RWPE2 (cell line): ENCODE measurements at places on chromosomes 2 and 18.

DNA sequence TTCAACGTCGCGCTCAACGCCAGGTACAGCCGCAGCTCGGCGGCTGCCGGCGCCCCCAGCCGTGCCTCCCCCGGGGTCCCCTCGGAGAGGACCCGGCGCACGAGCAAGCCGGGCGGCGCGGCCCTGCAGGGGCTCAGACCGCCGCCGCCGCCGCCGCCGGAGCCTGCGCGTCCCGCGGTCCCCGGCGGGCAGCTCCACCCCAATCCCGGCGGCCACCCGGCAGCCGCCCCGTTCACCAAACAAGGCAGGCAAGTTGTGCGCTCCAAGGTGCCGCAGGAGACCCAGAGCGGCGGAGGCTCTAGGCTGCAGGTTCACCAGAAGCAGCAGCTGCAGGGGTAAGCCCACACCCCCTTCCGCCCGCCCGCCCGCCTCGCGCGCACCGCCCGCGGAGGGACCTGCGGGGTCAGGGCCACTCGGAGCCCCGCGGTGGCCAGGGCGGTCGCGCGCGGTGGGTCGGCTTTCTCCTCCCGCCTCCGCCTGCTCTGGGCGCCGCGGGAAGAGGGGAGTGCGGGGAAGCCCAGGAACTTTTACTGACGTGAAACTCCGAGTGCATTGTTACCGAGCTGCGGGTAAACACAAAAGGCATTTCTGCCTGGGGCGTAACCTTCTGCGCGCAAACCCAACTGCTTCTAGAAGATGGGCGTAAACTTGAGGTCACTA is 861 bp downstream of the LTBP1 start:
- peak overlapping the region; percentile 82 for H3K4me3 ChIP-seq
- no peak overlapping the region for H3K27ac ChIP-seq
- H3K4me1 ChIP-seq: no peaks in the 10 kb centered on the region
- H3K36me3 ChIP-seq: no peaks in the 10 kb centered on the region

DNA sequence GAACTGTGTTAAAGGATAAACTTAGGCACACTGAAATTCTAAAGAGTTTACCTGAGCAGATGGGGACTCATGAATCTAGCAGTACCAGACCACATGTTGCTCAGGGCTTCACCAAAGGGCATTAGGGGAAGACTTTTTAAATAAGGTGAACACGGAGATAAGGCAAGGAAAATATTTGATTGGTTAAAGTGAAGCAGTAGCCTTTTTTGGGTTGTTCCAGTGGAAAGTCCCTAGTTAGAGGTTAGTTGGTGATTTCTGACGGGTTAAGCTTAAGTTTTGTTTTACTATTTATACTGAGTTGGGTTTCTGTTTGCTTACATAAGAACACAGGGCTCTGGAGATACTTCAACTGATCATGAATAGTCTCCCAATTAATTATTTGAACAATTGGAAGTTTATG is 722.5 kb downstream of the SOCS6 start:
- H3K27me3 ChIP-seq: no peaks in the 10 kb centered on the region
- no peak overlapping the region for H3K4me3 ChIP-seq
- H3K4me1 ChIP-seq: no peaks in the 10 kb centered on the region
- no peak overlapping the region for H3K27ac ChIP-seq
- no peak for DNase-seq

GRCh38 chr18:13374468-13375301 is 156.1 kb downstream of the LDLRAD4 start:
- no peaks in the 10 kb centered on the region for H3K36me3 ChIP-seq
- no peak overlapping the region for H3K27ac ChIP-seq
- no peak for DNase-seq
- H3K27me3 ChIP-seq: peaks cover 3% of the 10 kb centered on the region
- peaks cover 6% of the 10 kb centered on the region for H3K4me1 ChIP-seq

DNA sequence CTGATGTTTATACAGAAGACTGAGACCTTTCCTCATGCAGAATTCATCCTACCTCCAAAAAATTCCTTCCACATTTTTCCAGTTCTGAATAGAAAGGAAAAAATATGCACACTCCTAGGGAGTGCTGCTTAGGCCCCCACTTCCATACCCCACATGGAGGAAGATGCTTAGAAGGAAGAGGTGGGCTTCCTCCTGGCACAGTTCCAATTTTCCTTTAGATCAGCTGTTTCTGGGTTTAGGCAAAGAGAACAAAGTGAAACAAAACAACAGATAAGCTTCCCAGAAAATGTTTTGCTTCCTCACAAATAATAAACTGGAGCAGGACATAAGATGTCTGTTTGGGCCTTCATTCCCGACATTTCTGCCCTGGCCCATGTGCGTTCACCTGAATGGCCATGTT is 172.6 kb downstream of the PRPF40A start:
- DNase-seq: no peak
- peaks cover 21% of the 10 kb centered on the region for H3K4me1 ChIP-seq
- H3K27me3 ChIP-seq: no peaks in the 10 kb centered on the region
- H3K27ac ChIP-seq: no peak overlapping the region

DNA sequence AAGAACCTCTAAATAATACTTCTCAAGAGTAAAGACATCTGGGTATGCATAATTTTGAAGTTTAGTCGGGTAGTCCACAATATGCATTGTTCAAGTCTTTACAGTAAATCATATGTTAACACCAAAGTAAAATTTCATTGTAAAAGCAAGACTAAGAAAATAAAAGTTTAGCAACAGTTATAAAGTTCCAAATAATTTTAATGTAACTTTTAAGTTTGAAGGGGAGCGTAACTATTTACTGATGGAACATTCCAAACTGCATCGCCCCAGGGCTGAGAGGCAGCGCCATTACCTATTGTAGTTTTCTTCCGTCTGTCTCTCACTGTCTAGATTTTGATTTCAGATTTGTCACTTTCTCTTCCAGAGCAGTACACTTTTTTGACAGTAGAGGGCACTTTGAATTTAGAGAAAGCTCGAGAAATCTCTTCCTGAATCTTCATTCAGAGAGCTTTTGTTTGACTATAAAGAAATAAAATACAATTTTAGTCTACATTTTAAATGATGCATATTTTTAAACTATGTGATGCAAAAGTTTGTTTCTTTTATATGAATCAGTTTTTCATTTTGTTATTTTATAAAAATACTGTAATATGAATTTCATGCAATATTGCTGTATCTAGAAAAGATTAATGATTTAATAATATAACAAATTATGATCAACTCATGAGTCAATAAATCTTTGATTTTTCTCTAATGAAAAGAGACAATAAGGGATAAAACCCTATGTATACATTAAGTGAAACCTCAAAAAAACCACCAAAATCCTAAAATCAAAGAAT is 389.8 kb downstream of the FIGN start:
- no peaks in the 10 kb centered on the region for H3K27me3 ChIP-seq
- no peaks in the 10 kb centered on the region for H3K36me3 ChIP-seq
- no peak overlapping the region for H3K27ac ChIP-seq
- peaks cover 11% of the 10 kb centered on the region for H3K4me1 ChIP-seq

DNA sequence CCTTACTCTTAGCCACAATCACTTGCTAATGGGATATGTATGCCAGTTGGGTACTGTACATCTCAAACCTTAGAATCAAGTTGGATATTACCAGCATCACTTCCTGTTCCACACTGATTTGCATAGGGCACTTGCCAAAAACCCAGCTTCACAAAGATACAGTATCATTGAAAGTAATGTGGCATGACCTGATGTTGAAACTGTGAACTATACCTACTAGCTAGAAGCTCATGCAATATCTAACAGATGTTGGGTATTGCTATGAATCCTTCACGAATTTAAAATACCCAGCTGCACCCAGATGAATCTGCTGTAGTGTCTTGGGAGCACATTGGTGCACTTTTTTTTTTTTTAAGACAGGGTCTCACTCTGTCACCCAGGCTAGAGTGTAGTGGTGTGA is 6.5 kb upstream of the STAMBP start:
- no peak overlapping the region for H3K27ac ChIP-seq
- no peak for DNase-seq
- H3K36me3 ChIP-seq: no peaks in the 10 kb centered on the region

DNA sequence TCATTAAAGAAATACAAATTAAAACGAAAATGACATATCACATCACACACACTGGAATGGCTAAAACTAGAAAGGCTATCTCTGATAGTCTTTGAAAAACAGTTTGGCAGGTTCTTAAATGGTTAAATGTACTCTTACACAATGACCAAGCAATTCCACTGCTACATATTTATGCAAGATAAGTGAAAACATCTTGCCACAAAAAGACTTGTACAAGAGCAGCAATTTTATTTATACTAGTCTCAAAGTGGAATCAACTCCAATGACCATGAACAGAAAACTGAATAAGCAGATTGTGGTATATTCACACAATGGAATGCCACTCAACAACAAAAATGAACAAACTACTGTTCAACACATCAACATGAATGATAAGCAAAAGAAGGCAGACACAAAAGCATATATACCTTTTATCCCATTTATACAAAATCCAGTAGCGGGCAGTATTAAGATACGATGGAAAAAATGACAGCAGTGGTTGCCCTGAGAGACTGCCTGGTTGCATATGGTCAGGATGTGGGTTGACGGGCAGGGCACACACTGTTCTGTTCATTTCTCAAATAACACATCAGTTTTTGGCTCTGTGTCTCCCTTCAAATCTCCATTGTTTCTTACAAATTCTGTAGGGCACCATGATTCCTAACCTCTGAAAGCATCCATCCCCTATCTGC is 25.4 kb downstream of the SP100 start:
- peaks cover 6% of the 10 kb centered on the region for H3K4me1 ChIP-seq
- H3K27me3 ChIP-seq: no peaks in the 10 kb centered on the region
- no peak overlapping the region for H3K27ac ChIP-seq
- DNase-seq: no peak
- peaks cover 33% of the 10 kb centered on the region for H3K36me3 ChIP-seq

- no peak overlapping the region for H3K4me3 ChIP-seq
- no peaks in the 10 kb centered on the region for H3K27me3 ChIP-seq
- peaks cover 47% of the 10 kb centered on the region for H3K4me1 ChIP-seq
These were observed 73.7 kb downstream of the RBMS1 start for GRCh38 chr2:160419776-160420505.

DNA sequence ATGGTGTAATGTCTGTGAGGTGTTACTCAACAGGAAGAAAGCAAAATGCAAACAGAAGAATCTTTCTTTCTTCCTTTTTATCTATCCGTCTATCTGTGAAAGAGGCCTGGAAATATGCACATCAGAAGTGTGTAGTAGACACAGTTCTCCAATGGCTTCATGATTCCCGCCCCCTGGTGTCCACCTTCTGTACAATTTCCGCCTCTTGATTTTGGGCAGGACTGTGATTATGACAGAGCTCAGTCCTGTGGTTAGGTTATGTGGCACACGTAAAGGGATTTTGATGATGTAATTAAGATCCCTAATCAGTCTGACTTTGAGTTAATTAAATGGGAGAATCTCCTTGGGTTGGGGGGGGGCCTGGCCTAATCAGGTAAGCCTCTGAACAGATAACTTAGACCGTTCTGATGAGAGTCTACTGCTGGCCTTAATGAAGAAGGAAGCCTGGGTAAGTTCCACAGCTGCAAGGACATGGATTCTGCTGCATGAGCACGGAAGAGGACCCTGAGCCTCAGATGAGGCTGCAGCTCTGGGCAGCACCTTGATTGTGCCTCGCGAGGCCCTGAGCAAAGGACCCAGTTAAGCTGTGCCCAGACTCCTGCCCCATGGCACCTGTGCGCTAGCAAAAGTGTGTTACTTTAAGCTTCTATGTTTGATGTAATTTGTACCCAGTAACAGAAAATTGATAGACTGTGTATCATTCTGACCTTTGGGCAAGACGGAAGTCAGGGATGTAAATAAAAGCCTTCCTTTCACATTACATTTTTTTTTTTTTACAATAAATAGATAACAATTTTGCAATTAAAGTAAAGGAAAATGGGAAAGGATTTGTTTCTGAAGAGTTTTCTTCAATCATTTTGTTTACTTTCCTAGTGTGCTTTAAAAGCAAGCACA is 11.3 kb upstream of the KCNF1 start:
- H3K36me3 ChIP-seq: no peaks in the 10 kb centered on the region
- no peak overlapping the region for H3K4me3 ChIP-seq
- H3K27ac ChIP-seq: no peak overlapping the region
- H3K4me1 ChIP-seq: peaks cover 8% of the 10 kb centered on the region

DNA sequence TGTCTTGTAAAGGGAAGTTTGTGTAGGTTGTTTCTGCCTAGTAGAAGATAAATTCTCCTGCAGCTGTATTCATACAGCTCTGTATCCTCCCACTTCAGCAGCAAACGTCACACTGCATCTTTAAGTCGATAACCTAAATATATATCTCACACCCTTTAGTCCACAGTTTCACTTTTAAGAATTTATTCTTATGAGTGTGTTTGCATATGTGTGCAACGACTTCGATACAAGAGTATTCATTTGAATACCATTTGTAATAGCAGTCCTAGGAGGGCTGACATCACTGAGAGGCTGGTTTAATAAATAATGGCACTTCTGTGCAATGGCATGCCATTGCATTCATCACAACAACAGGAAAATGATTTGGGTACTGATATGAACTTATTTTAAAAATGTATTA is 63.8 kb upstream of the MSH6 start:
- no peak for DNase-seq
- no peak overlapping the region for H3K27ac ChIP-seq
- no peak overlapping the region for H3K4me3 ChIP-seq
- H3K27me3 ChIP-seq: no peaks in the 10 kb centered on the region

DNA sequence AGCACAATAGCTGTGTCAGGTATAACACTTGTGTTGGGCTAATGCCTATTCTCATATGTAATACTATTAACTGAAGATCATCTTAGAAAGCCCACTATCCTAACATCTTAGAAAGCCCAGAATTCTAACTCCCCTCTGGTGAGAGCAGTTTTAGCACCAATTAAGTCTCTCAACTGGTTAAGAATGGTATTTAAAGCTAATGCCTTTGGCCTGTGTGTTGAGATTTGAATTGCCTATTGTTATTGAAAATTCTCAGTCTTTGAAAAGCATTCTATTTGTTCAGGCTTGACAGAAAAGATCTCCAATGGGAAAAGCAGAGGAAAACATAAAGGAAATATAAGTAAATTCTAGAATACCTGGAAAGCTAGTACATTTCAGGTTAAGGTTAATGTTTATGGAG is 352.5 kb downstream of the ARHGAP15 start:
- no peak overlapping the region for H3K4me3 ChIP-seq
- H3K27me3 ChIP-seq: no peaks in the 10 kb centered on the region
- H3K36me3 ChIP-seq: no peaks in the 10 kb centered on the region
- H3K27ac ChIP-seq: no peak overlapping the region

DNA sequence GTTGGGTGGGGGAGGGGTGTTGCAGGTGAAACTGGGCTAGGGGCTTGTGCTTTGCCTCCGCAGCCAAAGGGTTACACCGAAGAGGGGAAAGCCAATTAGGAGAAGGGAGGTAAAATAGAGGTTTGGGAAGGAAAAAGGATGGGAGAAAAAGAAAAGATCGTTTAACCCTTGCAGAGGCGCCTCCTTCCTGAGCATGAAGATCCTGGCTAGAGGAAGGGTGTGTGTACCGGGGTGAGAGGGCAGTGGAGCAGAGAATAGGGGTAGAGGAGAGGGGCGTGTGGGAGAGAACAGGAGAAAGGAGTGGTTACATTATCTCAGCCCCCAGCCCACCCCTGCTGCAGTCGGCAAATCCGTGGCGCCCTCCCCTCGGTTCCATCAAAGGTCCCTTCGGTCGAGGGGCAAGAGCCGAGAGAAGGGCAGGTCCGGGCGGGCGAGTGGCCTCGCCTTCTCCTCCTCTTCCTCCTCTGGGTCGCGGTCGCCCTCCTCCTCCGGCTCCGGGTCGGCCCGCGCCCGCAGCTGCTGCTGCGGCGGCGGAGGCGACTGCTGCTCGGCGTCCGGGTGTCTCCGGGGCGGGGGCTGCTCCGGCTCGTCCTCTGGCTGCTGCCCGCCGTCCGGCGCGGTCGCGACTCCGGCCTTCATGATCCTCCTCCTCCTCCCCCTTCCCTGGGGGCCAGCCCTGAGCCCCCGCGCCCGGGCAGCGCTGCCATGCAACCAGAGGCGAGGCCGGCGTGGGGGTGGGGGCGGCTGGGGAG is 1.1 kb downstream of the MARCHF4 start:
- no peaks in the 10 kb centered on the region for H3K36me3 ChIP-seq
- H3K4me3 ChIP-seq: peak overlapping the region; percentile 35
- no peaks in the 10 kb centered on the region for H3K27me3 ChIP-seq
- DNase-seq: no peak
